BE2C (cell line): ENCODE measurements at places on chromosomes 2 and 18.

- DNase-seq: no peak
Observed at GRCh38 chr2:204272089-204272488, 273.2 kb upstream of the PARD3B start.

DNA sequence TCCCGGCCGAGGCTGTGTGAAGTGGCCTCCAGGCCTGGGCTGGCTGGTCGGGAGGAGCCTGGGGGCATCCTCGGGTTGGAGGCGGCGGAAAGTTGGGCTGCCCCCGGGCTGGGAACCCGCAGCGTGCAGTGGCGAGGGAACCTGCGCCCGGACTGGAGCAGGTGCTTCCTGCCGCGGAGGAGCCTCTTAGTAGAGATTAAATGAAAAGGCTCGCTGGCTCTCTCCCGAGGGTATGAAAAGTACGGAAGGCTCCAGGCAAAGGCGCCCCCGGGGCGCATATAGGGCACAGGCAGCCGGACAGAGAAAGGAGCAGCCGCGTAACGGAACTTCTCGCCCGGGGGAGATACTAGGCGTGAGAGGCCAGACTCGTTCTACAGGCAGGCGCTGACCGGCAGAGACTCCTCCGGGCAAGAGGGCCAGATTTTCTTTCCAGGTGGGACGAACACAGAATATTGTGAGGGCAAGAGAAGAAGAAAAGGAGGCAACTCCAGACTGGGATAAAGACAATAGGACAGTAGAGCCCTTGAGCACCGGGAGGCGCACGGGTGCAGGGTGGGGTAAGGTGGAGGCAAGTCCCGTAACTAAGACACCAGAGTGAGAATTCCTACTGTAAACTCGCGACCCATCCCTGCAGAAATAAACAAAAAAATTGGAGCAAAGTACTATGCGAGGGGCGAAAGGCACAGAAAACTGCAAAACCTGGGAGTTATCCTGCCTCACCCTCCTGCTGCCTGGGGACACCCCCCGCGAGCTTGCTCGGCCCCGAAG, 816 bp downstream of the CDH2 start:
- DNase-seq: peak; percentile 41

GRCh38 chr2:112483042-112483473, 1.1 kb downstream of the TTL start:
- DNase-seq: peak; percentile 63

DNA sequence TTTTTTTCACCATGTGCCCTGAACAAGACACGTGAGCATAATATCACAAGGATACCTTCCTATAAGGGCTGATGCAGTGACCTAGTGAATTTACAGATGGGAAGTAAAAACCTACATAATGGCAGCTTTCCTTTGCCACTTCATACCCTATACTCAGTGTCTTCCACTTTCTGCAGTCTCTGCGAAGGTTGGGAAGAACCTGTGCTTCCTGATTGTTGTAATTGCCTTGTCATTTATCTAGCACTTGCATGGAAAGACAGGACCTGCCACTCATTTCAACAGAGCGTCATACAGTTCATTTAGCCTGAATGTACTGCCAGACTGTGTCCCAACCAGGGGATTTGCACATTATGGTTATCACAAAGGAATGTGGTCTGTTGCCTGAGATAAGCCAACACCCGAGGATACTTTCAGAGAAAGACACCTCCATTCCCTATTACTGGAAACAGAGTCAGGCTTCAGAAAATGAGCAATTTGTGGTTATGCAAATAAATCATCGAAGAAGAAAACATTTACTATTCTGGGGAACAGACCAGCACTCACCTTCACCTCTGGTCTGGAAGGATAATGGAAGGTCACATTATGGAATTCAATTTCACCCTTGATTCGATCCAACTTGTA, 55.0 kb downstream of the ABCB11 start:
- no peak for DNase-seq

DNA sequence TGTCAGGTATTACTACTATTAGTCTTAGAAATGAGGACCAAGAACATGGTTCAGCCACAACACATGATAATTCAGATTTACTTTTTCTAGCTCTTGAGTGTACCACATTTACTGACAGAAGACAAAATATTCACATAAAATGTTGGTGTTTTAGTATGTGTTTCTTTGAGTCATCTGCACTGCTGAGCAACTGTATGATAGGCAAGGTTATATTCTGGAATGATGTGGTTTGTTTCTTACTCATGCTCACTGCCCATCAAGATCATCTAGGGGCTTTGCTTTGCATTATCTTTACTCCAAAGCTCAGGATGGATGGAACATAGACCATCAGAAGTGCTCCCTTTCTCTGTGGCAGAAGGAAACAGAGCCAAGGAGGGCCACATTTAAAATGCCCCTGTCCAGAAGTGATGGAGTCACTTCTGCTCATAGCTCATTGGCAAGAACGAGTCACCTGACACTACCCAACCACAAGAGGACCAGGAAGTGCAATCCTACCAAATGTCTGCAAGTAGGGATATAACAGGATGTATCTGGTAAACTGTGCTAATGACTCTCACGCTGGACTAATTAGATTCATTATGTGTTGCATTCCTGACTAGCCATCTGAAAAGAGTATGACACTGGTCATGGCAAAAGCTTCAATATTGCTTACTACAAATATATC, 81.5 kb downstream of the DIS3L2 start:
- no peak for DNase-seq

DNA sequence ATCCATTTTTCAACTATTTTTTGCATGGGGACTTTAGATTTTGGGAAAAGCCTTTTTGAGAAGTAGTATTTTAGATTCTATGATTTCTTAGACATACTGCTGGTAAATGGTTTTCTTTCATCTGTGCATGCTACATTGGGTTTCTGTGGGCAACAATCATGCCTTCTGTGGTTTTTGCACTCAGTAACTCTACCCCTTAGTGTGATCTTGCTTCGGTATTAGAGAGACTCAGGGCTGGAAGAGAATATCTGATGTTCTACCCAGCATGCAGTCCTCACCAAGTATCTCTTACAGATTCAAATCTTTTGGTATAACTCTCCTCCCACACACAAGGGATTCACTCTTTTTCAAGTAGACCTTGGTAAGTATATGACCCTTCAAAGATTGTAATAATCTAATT, 183.0 kb downstream of the PMAIP1 start:
- DNase-seq: no peak

DNA sequence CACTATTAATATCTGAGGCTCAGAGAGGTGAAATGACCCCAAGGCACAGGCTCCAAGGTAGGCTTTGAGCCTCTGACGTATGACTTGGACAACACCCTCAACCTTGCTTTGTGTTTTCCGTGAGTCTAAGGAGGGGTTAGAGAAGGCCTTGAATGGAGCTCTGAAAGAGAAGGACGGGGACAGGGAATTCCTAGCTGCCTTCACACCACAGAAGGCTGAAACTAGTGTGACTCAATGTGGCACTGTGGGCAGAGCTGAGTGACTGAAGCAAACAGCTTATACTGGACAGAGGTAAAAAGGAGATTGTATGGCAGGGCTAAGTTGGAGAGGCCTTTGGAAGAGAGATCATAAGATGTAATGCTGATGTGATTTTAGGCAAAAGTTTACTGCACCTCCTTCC, 3.5 kb upstream of the NCK2 start:
- no peak for DNase-seq

- DNase-seq: no peak
Observed at GRCh38 chr2:119700866-119701265, 21.9 kb downstream of the TMEM177 start.

GRCh38 chr2:68846091-68846490, 25.1 kb downstream of the BMP10 start:
- no peak for DNase-seq

GRCh38 chr2:215361211-215361875, 49.5 kb downstream of the ATIC start:
- DNase-seq: no peak

- DNase-seq: no peak
Observed at GRCh38 chr2:236081171-236081570, 87.0 kb downstream of the GBX2 start.
